ENCODE measurements at places on chromosomes 11 and 22. TPM values are rescaled to one million over a fixed set of nuclear protein-coding genes. Genes with fewer than 3 reads are reported as not detected.

TBX10 gene
- not detected for total RNA-seq

ST13 gene
- total RNA-seq: 372 TPM

HTR3B gene
- total RNA-seq: not detected

TRIM21 gene
- total RNA-seq: 11.4 TPM

SLC22A12 gene
- total RNA-seq: not detected

OR8D1 gene
- total RNA-seq: not detected

GRCh38 chr11:22763166-22763565 is 66.4 kb downstream of the SVIP start:
- H3K27me3 ChIP-seq: no peaks in the 10 kb centered on the region
- peaks cover 2% of the 10 kb centered on the region for H3K4me1 ChIP-seq
- no peak overlapping the region for H3K27ac ChIP-seq
- no peak overlapping the region for H3K4me3 ChIP-seq

DNA sequence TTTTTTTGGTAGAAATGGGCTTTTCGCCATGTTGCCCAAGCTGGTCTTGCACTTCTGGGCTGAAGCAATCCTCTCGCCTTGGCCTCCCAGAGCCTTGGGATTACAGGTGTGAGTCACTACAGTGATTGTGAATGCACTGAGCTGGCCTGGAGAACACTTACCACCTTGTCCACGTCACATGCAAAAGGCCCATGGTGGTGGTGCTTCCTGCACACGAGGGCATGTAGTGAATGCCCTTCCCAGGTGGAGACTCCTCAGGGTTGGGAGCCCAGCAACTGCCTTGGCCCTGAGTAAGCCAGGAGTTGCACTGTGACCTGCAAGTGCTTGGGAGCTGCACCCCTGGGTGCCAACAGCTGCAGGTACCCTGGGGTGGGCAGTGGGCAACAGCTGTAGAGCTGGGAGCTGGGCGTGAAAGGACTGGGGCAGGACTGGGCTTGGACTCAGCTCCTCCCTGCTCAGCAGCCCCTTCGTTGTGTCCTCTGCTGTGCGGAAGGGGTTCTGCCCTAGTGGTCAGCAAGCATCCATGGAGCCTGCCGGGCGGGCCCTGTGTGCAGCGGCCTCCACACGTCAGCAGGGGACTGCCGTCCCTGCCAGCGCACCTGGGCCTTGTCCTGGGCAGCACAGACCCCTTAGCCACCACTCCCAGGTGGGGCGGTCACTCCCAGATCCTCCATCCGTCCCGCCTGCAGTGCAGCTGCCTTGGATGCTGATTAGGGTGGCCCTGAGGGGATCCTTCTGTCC is 9.3 kb upstream of the ADORA2A start:
- H3K4me1 ChIP-seq: no peaks in the 10 kb centered on the region
- no peak for DNase-seq
- peaks cover 5% of the 10 kb centered on the region for H3K27me3 ChIP-seq
- H3K4me3 ChIP-seq: no peak overlapping the region
- no peak overlapping the region for H3K27ac ChIP-seq

DNA sequence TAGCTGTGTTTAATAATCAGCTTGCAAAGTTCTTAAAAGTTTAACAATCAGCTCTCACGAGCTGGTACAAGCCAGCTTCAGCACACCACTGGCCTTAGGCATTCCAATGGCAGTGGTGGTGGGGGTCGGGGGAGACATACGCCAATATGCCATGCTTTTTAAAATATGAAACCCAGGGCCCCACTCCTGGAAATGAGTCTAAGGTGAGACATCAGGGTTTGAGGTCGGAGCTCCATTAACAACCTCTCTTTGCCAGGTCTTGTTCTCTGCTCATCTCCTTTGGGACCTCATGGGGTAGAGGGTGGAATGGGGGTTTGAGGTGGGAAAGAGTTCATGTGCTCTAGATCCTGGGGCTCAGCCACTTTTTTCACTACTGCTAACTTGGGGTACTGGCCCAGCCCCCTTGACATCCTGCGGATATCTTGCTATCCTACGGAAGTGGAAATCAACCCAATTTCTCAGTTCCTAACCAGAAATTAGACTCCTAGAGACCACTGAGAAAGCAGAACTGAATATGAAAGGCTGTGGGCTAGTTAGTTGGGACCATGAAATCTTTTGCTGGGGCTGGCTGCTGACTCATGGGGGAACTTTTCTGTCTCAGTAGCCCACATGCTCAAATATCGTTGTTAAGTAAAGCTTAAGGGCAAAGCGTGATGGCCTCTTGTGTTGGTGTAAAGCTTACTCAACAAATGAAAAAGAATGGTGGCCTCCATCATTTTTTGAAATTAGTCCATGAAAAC is 90.1 kb downstream of the PDHX start:
- no peak for DNase-seq
- peak overlapping the region; percentile 33 for H3K27ac ChIP-seq
- no peaks in the 10 kb centered on the region for H3K36me3 ChIP-seq
- no peak overlapping the region for H3K4me3 ChIP-seq
- peaks cover 27% of the 10 kb centered on the region for H3K4me1 ChIP-seq
- no peaks in the 10 kb centered on the region for H3K27me3 ChIP-seq

GRCh38 chr11:21634956-21635355 is 557.9 kb upstream of the ANO5 start:
- H3K27ac ChIP-seq: no peak overlapping the region
- no peak for DNase-seq
- no peaks in the 10 kb centered on the region for H3K27me3 ChIP-seq
- H3K4me3 ChIP-seq: no peak overlapping the region
- no peaks in the 10 kb centered on the region for H3K4me1 ChIP-seq

- H3K27ac ChIP-seq: no peak overlapping the region
- H3K4me1 ChIP-seq: peaks cover 8% of the 10 kb centered on the region
- no peak for DNase-seq
- H3K4me3 ChIP-seq: no peak overlapping the region
- H3K36me3 ChIP-seq: peaks cover 21% of the 10 kb centered on the region
- no peaks in the 10 kb centered on the region for H3K27me3 ChIP-seq
Observed at GRCh38 chr22:47074105-47074504, 311.7 kb downstream of the TBC1D22A start.

DNA sequence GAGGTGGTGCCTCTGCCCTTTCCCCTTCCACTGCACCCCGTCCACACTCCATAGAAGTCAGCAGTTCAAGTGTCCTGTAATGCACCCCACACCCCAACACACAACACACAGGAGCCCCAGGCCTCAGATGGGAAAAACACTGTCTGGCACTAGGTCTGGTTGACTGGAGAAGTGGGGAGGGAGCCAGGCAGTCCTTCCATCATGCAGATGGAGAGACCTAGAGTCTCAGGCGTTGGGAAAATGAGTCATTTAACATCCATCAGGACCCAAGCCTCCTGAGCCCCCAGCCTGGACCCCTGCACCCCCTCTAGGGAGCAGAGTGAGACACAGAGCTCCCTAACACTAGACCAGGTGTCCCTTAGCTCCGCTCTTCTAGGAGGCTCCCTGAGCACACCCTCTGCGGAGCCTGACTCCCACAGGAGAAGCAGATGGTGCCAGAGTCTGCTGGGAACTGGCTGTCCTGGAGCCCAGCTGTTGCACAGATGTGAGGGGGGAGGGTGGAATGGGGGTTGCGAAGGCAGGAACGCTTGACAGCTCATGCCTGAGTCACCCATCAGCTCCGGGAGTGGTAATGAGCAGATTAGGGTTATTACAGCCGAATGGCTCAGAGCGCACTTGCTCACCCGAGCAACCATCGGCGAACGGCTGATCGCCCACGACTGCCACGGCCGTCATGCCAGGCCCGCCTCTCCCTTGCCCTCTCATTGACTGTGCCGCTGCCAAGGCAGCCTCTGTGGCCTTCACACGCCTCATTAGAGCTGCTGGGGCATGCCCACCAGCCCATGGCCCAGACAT is 22.1 kb upstream of the SYT7 start:
- H3K4me3 ChIP-seq: no peak overlapping the region
- peaks cover 44% of the 10 kb centered on the region for H3K27me3 ChIP-seq
- H3K36me3 ChIP-seq: no peaks in the 10 kb centered on the region
- H3K4me1 ChIP-seq: peaks cover 10% of the 10 kb centered on the region
- peak overlapping the region; percentile 88 for H3K27ac ChIP-seq

- no peak overlapping the region for H3K27ac ChIP-seq
- no peaks in the 10 kb centered on the region for H3K27me3 ChIP-seq
- H3K4me1 ChIP-seq: peaks cover 10% of the 10 kb centered on the region
- no peak overlapping the region for H3K4me3 ChIP-seq
- DNase-seq: peak; percentile 1
Observed at GRCh38 chr11:2664376-2664775, 35.4 kb downstream of the KCNQ1OT1 start.

- H3K27me3 ChIP-seq: no peaks in the 10 kb centered on the region
- H3K27ac ChIP-seq: no peak overlapping the region
- DNase-seq: no peak
- no peaks in the 10 kb centered on the region for H3K36me3 ChIP-seq
Observed at GRCh38 chr11:40273192-40273732, 1186.2 kb downstream of the LRRC4C start.

DNA sequence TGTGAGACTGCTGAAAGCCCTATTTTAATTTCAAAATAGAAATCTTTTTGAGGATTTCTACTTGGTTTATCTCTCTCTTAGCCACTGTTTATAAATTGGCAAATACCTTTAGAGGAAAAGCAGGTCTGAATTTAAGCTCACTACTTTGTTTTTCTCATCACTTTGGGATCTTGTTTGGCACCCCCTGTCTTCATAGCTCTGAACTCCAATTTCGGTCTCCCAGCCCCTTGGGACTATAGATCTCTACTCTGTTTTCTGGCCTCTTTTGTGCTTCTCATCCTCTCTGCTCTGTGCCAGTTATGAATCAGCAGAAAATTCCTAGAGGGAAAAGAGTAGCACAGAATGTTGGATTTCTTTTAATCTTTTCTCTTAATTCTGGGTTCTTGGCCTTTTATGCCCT is 118.3 kb downstream of the CYP2R1 start:
- peaks cover 11% of the 10 kb centered on the region for H3K36me3 ChIP-seq
- no peak overlapping the region for H3K4me3 ChIP-seq
- peaks cover 1% of the 10 kb centered on the region for H3K4me1 ChIP-seq
- no peak overlapping the region for H3K27ac ChIP-seq
- DNase-seq: no peak
- H3K27me3 ChIP-seq: no peaks in the 10 kb centered on the region

GRCh38 chr11:101718402-101718801 is 134.6 kb upstream of the TRPC6 start:
- H3K27me3 ChIP-seq: no peaks in the 10 kb centered on the region
- H3K36me3 ChIP-seq: no peaks in the 10 kb centered on the region
- H3K4me1 ChIP-seq: no peaks in the 10 kb centered on the region
- H3K4me3 ChIP-seq: no peak overlapping the region
- DNase-seq: no peak

GRCh38 chr22:38187413-38188212 is 6.0 kb upstream of the PLA2G6 start:
- H3K27me3 ChIP-seq: peaks cover 2% of the 10 kb centered on the region
- DNase-seq: no peak
- H3K4me1 ChIP-seq: peaks cover 14% of the 10 kb centered on the region
- no peaks in the 10 kb centered on the region for H3K36me3 ChIP-seq

DNA sequence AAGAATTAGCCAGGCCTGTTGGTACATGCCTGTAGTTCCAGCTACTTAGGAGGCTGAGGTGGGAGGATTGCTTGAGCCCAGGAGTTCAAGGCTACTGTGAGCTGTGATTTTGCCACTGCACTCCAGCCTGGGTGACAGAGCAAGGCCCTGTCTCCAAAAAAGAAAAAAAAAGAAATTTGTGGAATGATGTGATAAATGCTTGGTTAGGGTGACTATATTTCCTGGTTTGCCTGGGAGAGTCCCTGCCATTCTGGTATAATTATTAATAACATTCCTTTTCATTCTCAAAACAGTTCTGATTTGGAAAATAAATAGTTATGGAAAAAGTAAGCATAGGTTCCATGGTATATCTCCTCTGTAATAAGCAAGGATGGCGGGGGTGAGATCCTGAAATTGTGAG is 74.8 kb downstream of the SWAP70 start:
- H3K27me3 ChIP-seq: no peaks in the 10 kb centered on the region
- no peak overlapping the region for H3K4me3 ChIP-seq
- H3K27ac ChIP-seq: no peak overlapping the region
- peaks cover 43% of the 10 kb centered on the region for H3K36me3 ChIP-seq
- H3K4me1 ChIP-seq: peaks cover 2% of the 10 kb centered on the region

GRCh38 chr11:107265591-107266121 is 192.0 kb downstream of the CWF19L2 start:
- no peaks in the 10 kb centered on the region for H3K27me3 ChIP-seq
- DNase-seq: no peak
- no peaks in the 10 kb centered on the region for H3K36me3 ChIP-seq
- H3K27ac ChIP-seq: no peak overlapping the region

GRCh38 chr11:70080763-70081162 is 2.6 kb downstream of the ANO1 start:
- H3K4me3 ChIP-seq: no peak overlapping the region
- H3K27me3 ChIP-seq: peaks cover 57% of the 10 kb centered on the region
- peaks cover 3% of the 10 kb centered on the region for H3K4me1 ChIP-seq
- no peaks in the 10 kb centered on the region for H3K36me3 ChIP-seq

GRCh38 chr11:66956689-66957290 is 1.4 kb downstream of the PC start:
- no peak for DNase-seq
- peak overlapping the region; percentile 74 for H3K4me3 ChIP-seq
- peaks cover 4% of the 10 kb centered on the region for H3K36me3 ChIP-seq
- H3K27me3 ChIP-seq: peaks cover 16% of the 10 kb centered on the region
- peaks cover 5% of the 10 kb centered on the region for H3K4me1 ChIP-seq

DNA sequence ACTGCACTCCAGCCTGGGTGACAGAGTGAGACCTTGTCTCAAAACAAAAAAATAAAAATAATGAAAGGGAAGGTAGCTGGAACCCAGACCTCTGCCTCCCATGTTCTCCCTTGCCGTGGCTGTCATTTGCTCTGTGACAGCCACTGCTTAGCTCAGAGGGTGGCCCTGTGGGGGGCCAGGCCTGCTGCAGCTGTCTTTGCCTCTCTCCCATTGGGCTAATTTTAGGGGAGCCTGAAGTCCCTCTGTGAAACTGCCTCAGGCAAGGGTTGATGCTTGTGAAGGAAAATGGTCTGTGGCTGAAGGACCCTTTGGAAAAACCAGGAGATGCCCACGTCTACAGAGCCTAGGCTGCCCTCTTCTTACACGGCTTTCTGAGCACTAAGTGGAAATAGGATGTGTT is 42.9 kb downstream of the C11orf91 start:
- no peak for DNase-seq
- no peaks in the 10 kb centered on the region for H3K4me1 ChIP-seq
- H3K27ac ChIP-seq: no peak overlapping the region
- no peak overlapping the region for H3K4me3 ChIP-seq

GRCh38 chr11:8325591-8326304 is 62.1 kb upstream of the LMO1 start:
- no peaks in the 10 kb centered on the region for H3K36me3 ChIP-seq
- H3K4me1 ChIP-seq: no peaks in the 10 kb centered on the region
- no peak overlapping the region for H3K27ac ChIP-seq
- no peak overlapping the region for H3K4me3 ChIP-seq
- peaks cover 4% of the 10 kb centered on the region for H3K27me3 ChIP-seq

- H3K27me3 ChIP-seq: peaks cover 3% of the 10 kb centered on the region
- no peaks in the 10 kb centered on the region for H3K36me3 ChIP-seq
- no peak overlapping the region for H3K4me3 ChIP-seq
Observed at GRCh38 chr11:29343465-29344333, 673.1 kb downstream of the KCNA4 start.

GRCh38 chr11:118438314-118438931 is 2.1 kb downstream of the KMT2A start:
- H3K27me3 ChIP-seq: no peaks in the 10 kb centered on the region
- DNase-seq: no peak
- peaks cover 61% of the 10 kb centered on the region for H3K4me1 ChIP-seq
- H3K36me3 ChIP-seq: peaks cover 2% of the 10 kb centered on the region
- peak overlapping the region; percentile 87 for H3K27ac ChIP-seq
- peak overlapping the region; percentile 92 for H3K4me3 ChIP-seq
